ENCODE measurements at places on chromosomes 16 and 17.

DNA sequence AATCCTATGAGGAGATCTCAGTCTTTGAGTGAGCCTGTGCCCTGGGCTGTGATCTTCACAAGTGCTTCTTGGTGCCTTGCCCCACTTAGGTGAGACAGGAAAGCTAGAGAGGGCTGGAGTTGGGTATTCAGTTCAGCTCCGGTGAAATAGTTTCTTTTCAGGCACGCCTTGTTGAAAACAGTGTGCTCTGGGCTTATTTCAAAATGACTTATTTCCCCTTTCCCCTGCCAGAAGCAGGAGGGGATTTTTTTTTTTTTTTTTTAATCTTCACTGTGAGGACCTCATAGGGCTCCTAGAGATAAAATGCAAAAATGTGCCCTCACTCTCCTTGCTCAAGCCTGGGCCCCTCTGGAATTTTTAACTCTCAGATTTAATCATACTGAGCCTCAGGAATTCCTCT, 27.2 kb downstream of the MOSMO start:
- DNase-seq, result no peak

DNA sequence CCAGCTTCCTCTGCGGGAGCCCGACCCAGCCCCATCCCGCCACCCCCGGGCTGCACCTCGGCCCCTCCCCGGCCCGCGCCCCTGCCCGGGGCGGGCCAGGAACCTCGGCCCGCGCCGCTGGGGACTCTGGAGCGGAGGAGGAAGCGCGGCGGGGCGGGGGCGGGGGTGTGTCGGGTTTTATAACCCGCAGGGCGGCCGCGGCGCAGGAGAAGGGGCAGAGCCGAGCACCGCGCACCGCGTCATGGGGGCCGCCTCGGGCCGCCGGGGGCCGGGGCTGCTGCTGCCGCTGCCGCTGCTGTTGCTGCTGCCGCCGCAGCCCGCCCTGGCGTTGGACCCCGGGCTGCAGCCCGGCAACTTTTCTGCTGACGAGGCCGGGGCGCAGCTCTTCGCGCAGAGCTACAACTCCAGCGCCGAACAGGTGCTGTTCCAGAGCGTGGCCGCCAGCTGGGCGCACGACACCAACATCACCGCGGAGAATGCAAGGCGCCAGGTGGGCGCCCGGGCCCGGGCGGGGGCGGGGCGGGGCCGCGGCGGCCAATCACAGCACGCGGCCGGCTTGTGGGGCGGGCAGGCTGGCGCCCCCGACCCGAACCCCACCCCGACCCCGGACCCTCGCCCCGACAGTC, at the start of gene ACE:
Gene ACE (plus strand): TSS at position 208 of the 626 bp plus-strand sequence. CDS start 34 bp downstream, at position 242.
- DNase-seq, result no peak

DNA sequence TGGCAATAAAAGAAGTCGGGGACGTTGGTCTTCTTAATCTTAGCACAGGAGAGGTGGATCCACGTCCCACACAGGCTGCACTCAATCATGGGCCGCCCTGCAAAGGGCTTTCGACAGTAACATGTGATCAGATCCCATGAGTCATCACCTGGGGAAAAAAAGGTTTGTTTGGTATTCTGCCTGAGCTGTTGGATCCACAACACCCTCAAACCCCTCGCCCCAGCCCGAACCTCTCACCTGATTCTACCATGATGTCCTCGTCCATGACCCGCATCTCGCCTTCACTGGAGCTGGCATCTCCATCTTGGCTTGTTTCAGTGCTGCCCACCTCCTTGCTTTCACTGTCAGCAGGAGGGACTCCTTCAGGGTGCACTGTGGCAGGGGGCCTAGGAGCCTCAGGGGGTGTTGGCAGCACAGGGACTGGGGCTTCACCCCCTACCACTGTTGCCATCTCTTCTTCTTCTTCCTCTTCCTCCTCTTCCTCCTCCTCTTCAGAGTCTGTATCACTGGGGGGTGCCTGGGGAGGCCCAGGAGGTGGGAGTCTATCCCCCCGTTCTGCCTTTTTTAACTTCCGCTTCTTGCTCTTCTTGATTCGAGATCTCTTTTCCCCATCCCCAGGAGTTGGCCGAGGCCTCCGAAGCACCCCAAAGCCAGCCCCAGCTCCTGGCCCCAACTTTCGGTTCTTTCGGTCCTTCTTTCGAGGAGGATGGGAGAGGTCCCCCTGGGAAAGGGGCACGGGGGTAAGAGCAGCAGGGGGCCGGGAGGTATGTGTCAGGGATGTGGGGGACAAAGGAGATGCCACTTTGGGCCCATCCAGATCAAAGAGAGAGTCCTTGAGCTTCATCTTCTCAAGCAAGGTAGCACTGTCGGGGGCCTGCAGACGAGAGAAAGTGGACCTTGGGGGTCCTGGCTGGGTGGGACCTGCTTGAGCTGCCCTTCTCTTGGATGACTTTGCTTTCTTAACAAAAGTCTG, 1.7 kb upstream of the DVL2 start:
- DNase-seq, result no peak

GRCh38 chr17:74430706-74431567, 951 bp upstream of the GPRC5C start:
- DNase-seq, result no peak

- no peak for DNase-seq
Observed at GRCh38 chr17:55172612-55173011, 92.1 kb upstream of the HLF start.

DNA sequence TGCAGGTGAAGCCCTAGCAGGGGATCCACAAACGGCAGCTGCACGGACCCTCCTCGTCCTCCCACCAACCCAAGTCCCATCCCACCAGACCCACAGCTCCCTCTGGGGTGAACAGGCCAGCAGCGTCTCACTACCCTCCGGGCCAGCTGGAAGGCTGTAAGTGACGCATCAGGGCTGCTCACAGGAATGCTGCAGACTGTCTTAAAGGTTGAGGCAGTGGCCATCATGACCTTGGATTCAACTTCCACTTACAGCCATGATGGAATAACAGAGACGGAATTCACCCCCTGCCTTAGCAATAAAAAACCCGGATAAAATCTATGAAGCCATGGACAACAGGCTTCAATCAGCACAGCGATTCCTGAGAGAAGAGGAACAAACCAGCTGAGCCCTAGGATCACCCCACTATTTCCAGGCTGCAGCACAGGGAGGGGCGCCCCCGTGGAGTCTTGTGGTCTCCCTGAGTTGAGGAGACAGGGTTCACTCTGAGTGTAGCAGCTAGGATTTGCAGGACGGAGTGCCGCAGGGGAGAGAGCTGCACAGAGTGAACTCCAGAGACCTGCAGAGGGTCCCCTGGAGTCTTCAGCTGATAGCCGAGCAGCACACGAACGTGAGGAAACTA, 10.5 kb downstream of the FAM83G start:
- no peak for DNase-seq
